T-cell (primary cell): ENCODE measurements at places on chromosomes 11 and 22.

- DNase-seq, result no peak
Observed at GRCh38 chr11:75759832-75760231, 8.7 kb upstream of the DGAT2 start.

DNA sequence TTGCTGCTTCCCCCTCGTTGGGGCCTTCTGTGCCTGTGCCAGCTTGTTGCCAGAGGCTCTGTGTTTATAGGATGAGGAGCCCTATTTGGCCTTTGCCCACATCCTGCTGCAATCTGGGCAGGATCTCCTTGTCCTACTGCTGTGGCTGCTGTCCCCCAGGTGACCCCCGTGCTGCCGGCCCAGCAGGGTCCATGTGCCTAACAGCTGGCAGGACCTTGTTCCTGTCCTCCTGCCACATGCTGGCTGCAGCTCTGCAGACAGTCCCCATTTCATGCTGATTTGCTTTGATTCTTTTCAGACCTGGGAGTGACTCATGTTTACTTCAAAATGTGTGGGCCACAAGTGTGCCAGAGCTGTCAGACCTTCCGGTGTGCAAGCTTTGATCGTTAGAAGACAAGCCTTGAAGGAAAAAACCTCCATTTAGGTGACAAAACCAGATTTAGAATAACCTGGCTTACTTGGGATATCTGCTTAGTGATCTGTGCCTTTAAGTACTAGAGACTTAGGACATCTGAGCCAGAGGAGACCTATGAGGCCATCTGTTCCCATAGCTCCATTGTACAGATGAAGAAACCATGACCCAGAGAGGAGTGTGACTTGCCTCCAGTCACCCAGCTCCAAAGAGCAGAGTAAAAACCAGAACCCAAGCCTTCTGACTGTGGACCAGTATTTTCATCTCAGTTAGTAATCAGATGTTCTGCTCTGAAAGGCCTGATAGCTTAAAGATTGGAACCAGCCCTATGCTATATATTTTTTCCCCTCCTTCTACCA lies 11.1 kb downstream of the NAV2 start:
- DNase-seq, result no peak

DNA sequence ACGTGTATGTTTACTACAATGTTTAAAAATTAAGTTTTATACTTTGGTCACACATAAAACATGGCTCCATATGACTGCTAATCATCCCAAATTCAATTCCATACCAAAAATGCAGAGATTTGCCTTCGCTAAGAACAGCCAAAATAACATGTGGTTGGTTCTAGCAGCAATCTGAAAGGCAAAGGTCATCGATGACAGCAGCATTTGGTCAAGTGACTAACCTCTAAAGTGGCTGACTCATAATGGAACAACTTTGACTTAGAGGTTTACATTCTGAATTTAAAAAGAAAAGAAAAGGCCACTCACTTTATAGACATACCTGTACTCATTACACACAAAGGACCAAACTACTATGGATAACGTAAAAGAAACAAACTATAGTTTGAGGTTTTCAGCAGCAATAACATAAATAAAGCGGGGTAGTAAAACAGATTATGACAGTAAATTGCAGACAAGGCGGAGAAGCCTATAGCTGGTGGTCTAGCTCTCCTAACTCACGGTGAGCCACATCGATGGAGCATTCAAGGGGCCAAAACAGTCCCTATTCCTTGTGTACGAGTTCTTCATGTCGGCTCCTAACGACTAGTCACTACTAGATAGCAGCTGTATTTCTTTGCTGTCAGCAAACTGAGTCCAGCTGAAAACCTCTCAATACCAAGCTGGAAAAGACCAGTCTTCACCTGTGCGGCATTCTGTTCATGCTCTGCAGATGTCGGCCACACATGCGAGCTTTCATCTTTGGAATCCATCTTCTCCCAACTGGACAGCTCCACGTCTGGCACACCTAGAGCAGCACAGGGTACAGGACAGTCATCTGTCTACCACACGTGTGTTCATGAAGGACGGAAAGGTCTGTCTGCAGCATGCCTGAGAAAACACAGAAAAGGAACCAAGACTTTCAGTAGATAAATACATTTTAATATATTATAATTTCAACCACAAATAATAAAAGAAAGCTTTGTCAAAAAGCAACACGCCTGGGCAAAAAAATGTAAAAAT lies 42.1 kb downstream of the PRDM10 start:
- DNase-seq, result no peak

GRCh38 chr11:46114378-46114777 lies 6.9 kb downstream of the PHF21A start:
- no peak for DNase-seq

DNA sequence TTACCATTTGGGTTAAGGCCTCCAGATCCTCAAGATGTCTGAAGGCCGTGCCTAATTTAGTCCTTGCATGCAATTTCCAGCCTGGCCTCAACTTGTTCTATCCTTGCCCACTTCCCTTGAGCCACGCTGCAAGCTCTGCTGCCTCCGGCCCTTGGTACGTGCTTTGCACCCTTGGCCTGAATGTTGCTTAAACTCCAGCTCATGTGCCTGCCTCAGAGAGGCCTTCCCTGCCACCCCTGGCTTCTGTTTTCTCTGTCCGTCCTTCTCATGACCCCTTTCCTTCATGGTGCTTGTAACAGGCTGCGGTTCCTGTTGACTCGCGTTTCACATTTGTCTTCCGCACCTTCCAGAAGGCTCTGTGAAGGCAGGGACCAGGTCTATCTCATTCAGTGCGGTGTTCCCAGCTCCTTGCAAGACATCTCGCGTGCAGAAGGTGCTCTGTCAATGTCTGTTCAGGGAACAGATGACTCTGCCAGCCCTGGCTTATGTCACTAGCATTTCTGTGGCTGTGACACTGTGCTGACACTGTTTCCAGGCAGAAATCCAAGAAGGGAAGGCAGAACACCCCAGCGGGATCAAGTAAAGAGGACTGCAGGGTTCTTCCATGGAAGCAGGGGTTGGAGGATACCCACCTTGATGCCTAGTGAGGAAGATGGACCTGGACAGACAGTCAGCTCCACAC lies 61.8 kb downstream of the FBLN1 start:
- no peak for DNase-seq

GRCh38 chr11:15826826-15827225 lies 529.5 kb downstream of the SOX6 start:
- no peak for DNase-seq

DNA sequence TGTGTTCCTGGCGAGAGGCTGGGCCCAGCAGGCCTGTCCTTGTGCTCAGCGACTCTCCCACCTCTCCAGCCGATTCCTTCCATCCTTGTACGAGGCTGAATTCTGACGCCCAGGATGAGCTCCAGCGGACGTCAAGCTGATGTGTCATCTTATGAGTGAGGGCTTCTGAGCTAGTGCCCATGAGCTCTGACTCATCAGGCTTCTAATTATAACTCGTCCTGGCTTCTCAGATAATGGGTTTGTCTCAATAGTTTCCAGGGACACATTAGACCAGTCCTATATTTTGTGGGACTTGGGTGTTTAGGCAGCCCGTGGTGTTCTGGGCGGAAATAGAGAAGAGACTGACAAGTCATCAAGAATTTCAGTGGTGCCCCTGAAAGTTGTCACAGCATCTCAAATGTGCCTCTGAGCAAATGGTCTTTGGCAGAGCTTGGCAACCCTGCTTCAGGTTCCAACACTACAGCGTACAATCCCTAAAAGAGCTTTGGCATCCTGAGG lies 108.2 kb upstream of the CD44 start:
- no peak for DNase-seq

GRCh38 chr11:10864688-10865087 lies 6.8 kb upstream of the ZBED5 start:
- DNase-seq, result no peak

GRCh38 chr11:74233683-74234082 lies 62.6 kb downstream of the PPME1 start:
- no peak for DNase-seq

DNA sequence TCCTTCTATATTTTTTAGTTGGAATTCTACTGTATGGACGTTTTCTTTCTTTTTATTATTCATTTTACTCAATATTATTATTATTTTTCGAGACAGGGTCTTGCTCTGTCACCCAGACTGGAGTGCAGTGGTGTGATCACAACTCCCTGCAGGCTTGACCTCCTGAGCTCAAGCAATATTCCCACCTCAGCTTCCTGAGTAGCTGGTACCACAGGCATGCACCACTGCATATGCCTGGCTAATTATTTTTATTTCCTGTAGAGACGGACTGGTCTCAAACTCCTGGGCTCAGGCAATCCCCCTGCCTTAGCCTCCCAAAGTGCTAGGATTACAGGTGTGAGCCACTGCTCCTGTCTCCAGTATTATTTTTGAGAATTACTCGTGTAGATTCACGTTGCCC lies 34.0 kb upstream of the CCDC134 start:
- DNase-seq, result no peak

GRCh38 chr22:31639436-31640039 lies 22.5 kb downstream of the PISD start:
- DNase-seq, result no peak

- DNase-seq, result no peak
Observed at GRCh38 chr11:23310276-23310675, 450.0 kb upstream of the CCDC179 start.

DNA sequence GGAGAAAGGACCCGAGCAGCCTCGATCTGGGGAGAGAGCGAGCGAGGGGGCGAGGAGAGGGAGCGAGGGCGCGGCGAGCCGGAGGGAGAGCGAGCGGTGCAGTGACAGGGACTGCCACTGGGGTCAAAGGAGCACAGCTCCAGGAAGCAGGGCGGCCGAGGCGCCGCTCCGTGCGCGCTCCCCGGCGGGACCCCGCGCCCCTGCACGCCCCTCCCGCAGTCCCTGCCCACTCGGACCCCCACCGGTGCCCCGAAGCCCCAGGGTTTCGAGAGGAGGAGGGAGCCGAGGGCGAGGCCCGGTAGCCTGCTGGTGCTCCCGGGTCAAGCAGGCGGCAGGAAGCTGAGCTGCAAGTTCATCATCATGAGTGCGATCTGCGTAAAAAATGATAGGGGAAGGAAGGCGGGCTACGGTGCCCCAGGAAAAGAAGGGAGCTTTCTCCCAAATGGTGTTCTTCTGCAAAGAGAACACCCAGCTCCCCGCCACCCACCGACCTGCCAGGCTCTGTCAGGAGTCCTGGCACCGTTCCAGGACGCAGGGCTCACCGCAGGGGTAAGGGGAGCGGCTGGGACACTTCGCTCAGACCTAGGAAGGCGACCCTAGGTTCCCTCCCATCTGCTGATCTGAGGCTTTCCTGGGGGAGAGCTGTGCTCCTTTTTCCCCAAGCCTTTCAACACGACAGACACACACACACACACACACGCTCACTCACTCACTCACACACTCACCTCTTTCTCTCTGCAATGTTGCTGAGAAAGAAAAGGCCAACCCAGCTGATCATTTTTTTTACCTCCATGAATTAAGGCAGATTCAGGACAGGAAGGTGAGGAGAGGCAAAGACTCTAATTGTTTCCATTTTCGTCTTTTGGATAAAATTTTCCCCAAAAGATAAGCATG lies at the start of gene MPPED2:
TSS of gene MPPED2 (minus strand) at position 103 of the 894 bp plus-strand sequence. CDS start 5,980 bp downstream, outside the sequence.
- DNase-seq, result peak; percentile 16

DNA sequence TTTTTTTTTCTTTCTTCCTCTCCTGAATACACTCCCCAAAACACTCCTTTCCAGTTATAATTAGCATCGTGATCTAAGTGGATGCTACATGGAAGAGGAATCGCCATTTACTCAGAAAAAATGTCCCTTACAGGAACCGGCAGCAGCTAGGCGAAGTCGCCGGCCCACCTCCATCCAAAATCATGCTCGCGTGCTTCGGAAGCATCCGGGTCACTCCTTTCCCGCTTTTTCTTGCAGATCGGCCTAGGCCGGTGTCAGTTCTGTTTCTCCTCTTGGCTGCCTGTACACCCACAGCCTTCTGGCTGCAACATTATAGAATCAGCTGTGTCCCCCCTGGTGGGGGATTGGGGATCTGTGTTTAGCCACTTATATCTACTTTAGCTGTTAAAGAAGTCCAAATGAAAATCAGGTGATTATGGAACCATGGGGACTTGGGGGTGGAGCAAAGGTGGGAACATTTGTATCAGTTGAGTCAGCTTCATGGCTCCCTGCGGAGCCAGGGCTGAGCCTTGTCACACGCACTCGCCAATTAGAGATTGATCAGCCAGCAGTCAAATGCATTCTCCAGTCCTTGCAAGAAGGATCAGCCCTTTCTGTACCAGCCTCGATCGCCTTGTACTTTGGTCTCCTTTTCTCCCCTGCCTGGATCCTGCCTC lies 36.3 kb downstream of the ASRGL1 start:
- no peak for DNase-seq

GRCh38 chr11:72932132-72932570 lies 117.9 kb downstream of the ATG16L2 start:
- no peak for DNase-seq

GRCh38 chr11:65558002-65558929 lies at the start of gene LTBP3:
Gene LTBP3, minus strand, starts transcription at chr11:65558359. Its CDS starts 400 bp downstream, at chr11:65557959.
- no peak for DNase-seq

DNA sequence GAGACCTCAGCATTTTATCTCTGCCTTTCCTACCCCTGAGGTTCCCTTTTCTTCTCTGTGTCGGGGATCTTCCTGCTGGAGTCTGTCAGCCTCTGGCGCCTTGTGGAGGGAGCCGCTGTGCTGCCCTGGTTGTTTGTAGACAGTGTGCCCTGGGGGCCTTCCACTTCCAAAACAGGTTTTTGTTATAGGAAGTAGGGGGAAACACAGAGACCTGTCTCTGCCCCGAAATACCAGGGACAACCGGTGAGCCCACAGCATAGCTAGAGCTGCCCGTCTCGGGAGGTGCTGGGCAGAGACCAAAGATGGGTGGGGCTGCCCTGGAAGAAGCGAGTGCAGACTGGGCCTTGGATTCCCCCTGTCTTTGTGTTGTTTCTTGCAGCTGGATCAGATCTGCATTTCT lies 8.0 kb downstream of the NCAPH2 start:
- DNase-seq, result no peak

GRCh38 chr11:125157953-125158680 lies 6.4 kb upstream of the PKNOX2 start:
- no peak for DNase-seq

GRCh38 chr11:28545536-28545935 lies 437.3 kb downstream of the METTL15 start:
- DNase-seq, result no peak

DNA sequence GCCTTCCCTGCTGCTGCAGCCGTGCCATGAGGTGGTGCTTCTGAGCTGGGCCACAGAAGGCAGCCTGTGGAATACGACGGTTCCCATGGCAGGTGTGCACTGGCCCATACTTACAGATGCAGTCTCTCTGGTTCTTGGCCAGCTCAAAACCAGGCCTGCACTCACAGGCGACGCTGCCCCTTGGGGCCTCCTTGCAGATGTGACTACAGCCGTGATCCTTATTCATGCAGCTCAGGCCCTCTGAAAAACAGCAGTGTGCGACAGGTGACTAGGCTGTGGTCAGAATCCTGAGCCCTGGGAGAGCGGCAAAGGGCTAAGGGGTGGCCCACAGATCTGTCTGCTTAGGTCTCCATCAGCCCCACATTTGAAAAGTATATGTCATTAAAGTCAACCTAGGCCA lies 22.1 kb downstream of the SCUBE2 start:
- no peak for DNase-seq
